PC-3 (cell line): ENCODE measurements at places on chromosomes 12 and 14. TPM values are rescaled to one million over a fixed set of nuclear protein-coding genes. Genes with fewer than 3 reads are reported as not detected.
A peak's percentile ranks its signal among the peaks of the same experiment; 100 is the strongest.

DNA sequence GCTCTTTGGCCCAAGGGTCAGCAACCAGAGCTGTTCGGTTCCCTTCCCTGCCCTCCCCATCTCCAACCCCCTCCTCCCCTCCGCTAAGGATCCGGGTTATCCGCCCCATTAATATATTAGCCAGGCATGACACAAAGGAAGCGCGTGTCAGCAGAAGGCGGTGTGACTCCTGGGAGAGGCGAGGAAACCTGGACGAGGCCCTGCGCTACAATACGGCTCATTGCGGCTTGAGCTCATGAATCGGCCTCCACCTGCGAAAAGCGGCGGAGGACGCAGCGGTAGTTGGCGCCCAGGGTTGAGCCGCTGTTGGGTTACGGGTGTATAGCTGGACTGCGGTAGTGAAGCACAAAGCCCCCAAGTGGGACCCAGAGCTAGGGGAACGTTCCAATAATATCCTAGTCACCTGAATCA, 9.9 kb downstream of the FOXA1 start:
- peak overlapping the region; percentile 99 for H3K27ac ChIP-seq
- peaks cover 16% of the 10 kb centered on the region for H3K36me3 ChIP-seq
- peaks cover 72% of the 10 kb centered on the region for H3K4me1 ChIP-seq
- peak overlapping the region; percentile 96 for H3K4me3 ChIP-seq
- DNase-seq: peak; percentile 95
- no peaks in the 10 kb centered on the region for H3K27me3 ChIP-seq

GRCh38 chr14:96095581-96096476, 56.7 kb downstream of the C14orf132 start:
- H3K4me1 ChIP-seq: peaks cover 32% of the 10 kb centered on the region
- peak overlapping the region; percentile 69 for H3K27ac ChIP-seq
- peak; percentile 78 for DNase-seq
- 0 out of 2 replicates have a peak, but pooled peaks cover 6% of the 10 kb centered on the region for H3K27me3 ChIP-seq
- H3K36me3 ChIP-seq: no peaks in the 10 kb centered on the region

DNA sequence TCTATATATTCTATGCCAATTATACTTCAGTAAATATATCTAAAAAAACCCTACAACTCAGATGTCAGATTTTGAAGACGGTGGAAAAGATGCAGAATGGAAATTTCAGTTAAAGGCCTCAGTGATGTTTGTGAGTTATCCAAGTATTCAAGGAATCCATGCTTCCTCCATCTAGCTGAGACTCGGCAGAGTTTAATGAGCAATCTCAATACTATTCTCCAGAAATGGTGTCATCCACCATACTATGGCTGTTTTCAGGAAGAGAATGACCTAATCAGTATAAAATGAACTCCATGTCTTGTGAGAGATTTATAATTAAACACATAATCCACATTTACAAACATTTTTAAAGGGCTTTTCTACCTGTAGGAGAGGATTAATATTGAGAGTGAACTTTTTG, 66.0 kb downstream of the KLHL28 start:
- H3K4me1 ChIP-seq: peaks cover 10% of the 10 kb centered on the region
- no peaks in the 10 kb centered on the region for H3K27me3 ChIP-seq
- peak; percentile 22 for DNase-seq
- no peaks in the 10 kb centered on the region for H3K36me3 ChIP-seq
- no peak overlapping the region for H3K4me3 ChIP-seq
- H3K27ac ChIP-seq: no peak overlapping the region

GRCh38 chr14:91348845-91349465, 68.7 kb downstream of the CCDC88C start:
- peaks cover 16% of the 10 kb centered on the region for H3K4me1 ChIP-seq
- no peaks in the 10 kb centered on the region for H3K36me3 ChIP-seq

- no peak for DNase-seq
- H3K27me3 ChIP-seq: no peaks in the 10 kb centered on the region
- no peaks in the 10 kb centered on the region for H3K4me1 ChIP-seq
- H3K27ac ChIP-seq: no peak overlapping the region
These were observed 61.9 kb downstream of the ZFP36L1 start for GRCh38 chr14:68730811-68731425.

Gene POTEG
- 0.12 TPM in 1 of 2 replicates, not detected in the other for total RNA-seq

Gene ANO4
- not detected in 2 replicates for total RNA-seq

Gene PTCSC3
- total RNA-seq: not detected in 2 replicates

GRCh38 chr12:104294927-104295668, 8.4 kb upstream of the EID3 start:
- peak; percentile 64 for DNase-seq
- H3K4me3 ChIP-seq: no peak overlapping the region

GRCh38 chr12:33560653-33561208, 121.1 kb upstream of the SYT10 start:
- no peaks in the 10 kb centered on the region for H3K36me3 ChIP-seq
- H3K4me1 ChIP-seq: 0 out of 2 replicates have a peak, but pooled peaks cover 9% of the 10 kb centered on the region
- H3K4me3 ChIP-seq: no peak overlapping the region
- peak; percentile 47 for DNase-seq
- H3K27me3 ChIP-seq: no peaks in the 10 kb centered on the region
- H3K27ac ChIP-seq: no peak overlapping the region

GRCh38 chr12:72734581-72734980, 462.4 kb downstream of the TRHDE start:
- DNase-seq: no peak
- H3K27ac ChIP-seq: no peak overlapping the region
- no peaks in the 10 kb centered on the region for H3K36me3 ChIP-seq
- H3K4me3 ChIP-seq: no peak overlapping the region
- 0 out of 2 replicates have a peak, but pooled peaks cover 4% of the 10 kb centered on the region for H3K27me3 ChIP-seq
- H3K4me1 ChIP-seq: no peaks in the 10 kb centered on the region

Gene CLEC4D
- total RNA-seq: not detected in 2 replicates

Gene CNTN1
- total RNA-seq: not detected in 2 replicates

Gene GUCY2C
- total RNA-seq: not detected in 2 replicates

DNA sequence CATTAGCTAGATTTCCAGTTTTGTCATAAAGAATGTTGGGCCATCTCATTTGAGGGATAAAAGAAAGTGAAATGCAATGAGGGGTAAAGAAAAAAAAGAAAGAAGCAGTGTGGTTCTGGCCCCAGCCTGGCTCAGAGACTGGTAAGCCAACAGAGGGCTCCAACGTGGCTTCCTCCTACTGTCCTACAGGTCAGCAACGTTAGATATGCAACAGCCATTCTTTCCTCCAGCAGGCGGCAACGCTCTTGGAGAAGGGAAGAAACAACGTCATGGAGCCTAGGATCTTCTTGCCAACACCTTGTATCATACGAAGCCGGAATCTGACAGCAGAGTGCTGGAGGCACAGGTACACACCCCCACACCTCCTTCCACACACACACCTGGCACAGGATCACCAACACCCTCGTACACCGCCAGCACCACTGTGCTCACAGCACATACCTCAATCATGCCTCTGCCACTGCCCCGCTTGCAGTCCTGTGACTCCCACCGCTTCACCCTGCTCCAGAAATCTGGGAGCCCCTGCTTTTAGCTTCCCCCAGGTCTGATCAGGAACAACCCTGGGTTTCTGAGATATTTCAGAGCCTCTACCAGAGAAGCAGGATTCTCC, 102.8 kb downstream of the RPAP3 start:
- DNase-seq: no peak
- no peak overlapping the region for H3K4me3 ChIP-seq
- no peaks in the 10 kb centered on the region for H3K36me3 ChIP-seq
- no peaks in the 10 kb centered on the region for H3K27me3 ChIP-seq
- no peaks in the 10 kb centered on the region for H3K4me1 ChIP-seq
- no peak overlapping the region for H3K27ac ChIP-seq

DNA sequence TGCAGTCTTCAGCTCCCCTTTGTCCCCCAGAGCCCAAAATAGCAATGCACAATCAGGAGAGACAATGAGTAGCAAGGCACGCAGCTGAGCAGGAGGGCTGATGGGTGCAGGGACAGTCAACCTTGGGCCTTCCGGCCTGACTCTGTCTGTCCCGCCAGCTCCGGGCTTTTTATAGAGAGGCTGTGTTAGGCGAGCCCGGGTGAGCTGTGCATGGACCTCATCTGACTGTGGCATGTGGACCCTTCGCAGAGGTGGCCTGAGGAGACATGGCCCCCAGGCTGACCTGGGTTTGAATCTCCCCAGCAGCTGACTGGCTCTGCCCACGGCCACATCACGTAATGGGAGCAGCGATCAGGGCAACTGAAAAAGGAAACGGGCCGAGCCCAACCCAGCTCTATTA, 177.9 kb downstream of the TSPAN9 start:
- no peaks in the 10 kb centered on the region for H3K27me3 ChIP-seq
- DNase-seq: no peak
- H3K4me1 ChIP-seq: no peaks in the 10 kb centered on the region
- no peaks in the 10 kb centered on the region for H3K36me3 ChIP-seq
- no peak overlapping the region for H3K4me3 ChIP-seq
- no peak overlapping the region for H3K27ac ChIP-seq

Gene CLEC1B
- not detected in 2 replicates for total RNA-seq

- DNase-seq: no peak
- H3K27ac ChIP-seq: no peak overlapping the region
- no peaks in the 10 kb centered on the region for H3K27me3 ChIP-seq
- no peaks in the 10 kb centered on the region for H3K4me1 ChIP-seq
- H3K36me3 ChIP-seq: no peaks in the 10 kb centered on the region
These were observed 34.5 kb downstream of the TSPAN11 start for GRCh38 chr12:30961030-30961429.

DNA sequence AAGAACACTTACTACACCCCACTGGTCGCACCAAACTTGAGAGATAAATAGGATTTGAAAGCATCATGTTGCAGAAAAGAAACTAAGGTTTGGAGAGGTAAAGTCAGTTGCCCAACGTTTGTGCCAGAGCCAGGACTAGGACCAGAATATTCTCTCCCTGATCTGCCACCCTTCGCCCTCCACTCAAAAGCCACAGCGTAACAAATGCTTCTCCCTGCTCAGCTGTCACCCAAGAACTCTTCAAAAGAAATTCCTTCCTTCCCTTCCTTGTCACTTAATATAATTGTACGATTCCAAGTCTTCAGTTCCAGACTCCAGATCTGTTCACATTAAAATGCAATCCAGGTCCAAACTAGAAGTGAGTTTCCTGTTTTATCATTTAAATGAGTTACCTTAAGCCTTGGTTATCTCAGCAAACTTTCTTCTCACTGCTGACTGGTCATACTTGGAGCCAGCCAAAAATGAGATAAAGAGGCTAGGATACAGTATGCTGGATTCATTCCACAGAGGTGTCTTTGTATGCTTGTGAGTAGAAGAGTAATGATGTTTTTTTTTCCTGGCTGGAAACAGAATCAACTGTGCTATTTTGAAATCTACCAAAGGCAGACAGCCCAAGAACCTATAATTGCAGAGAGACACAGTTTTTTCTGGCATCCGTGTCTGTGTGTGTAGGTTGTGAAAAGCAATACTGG, 12.8 kb upstream of the PPFIBP1 start:
- no peaks in the 10 kb centered on the region for H3K27me3 ChIP-seq
- DNase-seq: no peak
- no peak overlapping the region for H3K27ac ChIP-seq
- H3K4me1 ChIP-seq: no peaks in the 10 kb centered on the region

- no peak overlapping the region for H3K4me3 ChIP-seq
- no peak for DNase-seq
- no peaks in the 10 kb centered on the region for H3K4me1 ChIP-seq
- H3K27ac ChIP-seq: no peak overlapping the region
These were observed 41.3 kb downstream of the CD9 start for GRCh38 chr12:6241495-6241894.

- H3K36me3 ChIP-seq: no peaks in the 10 kb centered on the region
- H3K4me1 ChIP-seq: 0 out of 2 replicates have a peak, but pooled peaks cover 5% of the 10 kb centered on the region
- DNase-seq: no peak
- H3K27me3 ChIP-seq: no peaks in the 10 kb centered on the region
- H3K4me3 ChIP-seq: no peak overlapping the region
These were observed 355.5 kb downstream of the SNAPC1 start for GRCh38 chr14:62117751-62118105.

DNA sequence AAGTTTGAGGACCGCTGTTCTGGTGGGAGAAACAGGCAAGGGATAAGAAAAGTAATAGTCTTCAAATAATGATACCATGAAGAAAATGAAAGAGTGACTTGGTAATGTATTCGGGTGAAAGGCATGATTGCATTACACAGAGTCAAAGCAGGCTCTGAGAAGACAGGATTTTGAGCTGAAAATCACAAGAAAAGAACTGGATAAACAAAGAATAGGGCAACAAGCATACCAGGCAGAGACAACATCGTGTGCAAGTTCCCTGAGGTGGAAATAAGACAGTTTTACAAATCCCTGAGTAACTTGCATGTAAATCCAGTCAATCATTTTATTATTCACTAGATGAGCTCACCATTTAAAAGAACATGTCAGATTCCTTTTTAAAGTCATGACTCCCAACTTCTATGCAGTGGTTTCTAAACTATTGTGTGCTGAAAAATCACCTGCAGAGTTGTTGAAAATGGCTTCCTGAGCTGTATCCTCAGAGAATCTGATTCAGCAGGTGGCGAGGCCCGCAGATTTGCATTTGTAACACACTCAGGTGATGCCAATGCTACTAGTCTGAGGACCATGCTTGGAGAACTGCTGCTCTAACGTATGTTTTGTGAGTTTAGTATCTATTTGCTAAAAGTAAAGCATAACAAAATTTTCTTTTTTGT, 133.0 kb upstream of the ABCD2 start:
- no peak for DNase-seq
- no peaks in the 10 kb centered on the region for H3K36me3 ChIP-seq
- H3K4me1 ChIP-seq: no peaks in the 10 kb centered on the region
- peaks cover 3% of the 10 kb centered on the region; the same call in 1 of the 2 replicates for H3K27me3 ChIP-seq
- no peak overlapping the region for H3K27ac ChIP-seq

Gene RIPK3
- total RNA-seq: not detected in 2 replicates

- H3K36me3 ChIP-seq: no peaks in the 10 kb centered on the region
- no peak overlapping the region for H3K4me3 ChIP-seq
- H3K4me1 ChIP-seq: no peaks in the 10 kb centered on the region
- peaks cover 63% of the 10 kb centered on the region for H3K27me3 ChIP-seq
- no peak overlapping the region for H3K27ac ChIP-seq
These were observed 65.3 kb upstream of the C14orf180 start for GRCh38 chr14:104514156-104514848.

- no peaks in the 10 kb centered on the region for H3K36me3 ChIP-seq
- H3K27me3 ChIP-seq: no peaks in the 10 kb centered on the region
- DNase-seq: no peak
- H3K4me3 ChIP-seq: no peak overlapping the region
These were observed 100.2 kb downstream of the NUMB start for GRCh38 chr14:73358187-73358586.

DNA sequence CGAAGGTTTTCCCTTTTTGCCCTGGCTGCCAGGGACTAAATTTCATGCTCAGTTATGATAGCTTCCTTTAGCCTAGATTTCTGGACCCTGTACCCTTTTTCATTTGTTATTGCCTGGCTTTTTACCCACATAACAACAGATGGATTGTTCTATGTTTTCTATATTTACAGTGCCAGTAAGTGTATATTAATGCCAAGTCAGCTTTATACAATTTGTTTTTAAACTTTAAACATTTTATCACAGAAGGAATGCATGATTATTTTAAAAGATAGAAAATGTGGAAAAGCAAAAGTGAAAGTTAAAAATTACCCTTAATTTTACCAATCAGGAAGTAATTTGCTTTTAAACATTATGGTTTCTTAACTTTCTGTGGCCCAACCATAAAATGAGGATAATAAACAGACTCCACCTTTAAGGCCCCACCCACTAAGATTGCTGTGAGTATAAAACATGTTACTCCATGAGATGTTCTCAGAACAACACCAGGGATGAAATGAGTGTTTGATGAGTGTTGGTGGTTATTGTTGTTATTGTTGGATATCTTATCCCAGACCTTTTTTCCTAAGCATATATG, 496.8 kb downstream of the EGLN3 start:
- no peak overlapping the region for H3K27ac ChIP-seq
- H3K4me3 ChIP-seq: no peak overlapping the region
- H3K27me3 ChIP-seq: no peaks in the 10 kb centered on the region
- no peak for DNase-seq

Gene ADCY4
- total RNA-seq: 0.04 TPM in 1 of 2 replicates, not detected in the other
